ENCODE measurements at places on chromosomes 5 and 9.

GRCh38 chr9:3848445-3849114, 322.8 kb upstream of the RFX3 start:
- no peak for DNase-seq
- H3K4me3 ChIP-seq: no peak overlapping the region
- H3K27me3 ChIP-seq: no peaks in the 10 kb centered on the region
- H3K27ac ChIP-seq: no peak overlapping the region
- H3K4me1 ChIP-seq: no peaks in the 10 kb centered on the region

GRCh38 chr5:56251440-56251839, 18.3 kb upstream of the ANKRD55 start:
- H3K27me3 ChIP-seq: no peaks in the 10 kb centered on the region
- no peaks in the 10 kb centered on the region for H3K36me3 ChIP-seq
- H3K27ac ChIP-seq: no peak overlapping the region
- DNase-seq: no peak

DNA sequence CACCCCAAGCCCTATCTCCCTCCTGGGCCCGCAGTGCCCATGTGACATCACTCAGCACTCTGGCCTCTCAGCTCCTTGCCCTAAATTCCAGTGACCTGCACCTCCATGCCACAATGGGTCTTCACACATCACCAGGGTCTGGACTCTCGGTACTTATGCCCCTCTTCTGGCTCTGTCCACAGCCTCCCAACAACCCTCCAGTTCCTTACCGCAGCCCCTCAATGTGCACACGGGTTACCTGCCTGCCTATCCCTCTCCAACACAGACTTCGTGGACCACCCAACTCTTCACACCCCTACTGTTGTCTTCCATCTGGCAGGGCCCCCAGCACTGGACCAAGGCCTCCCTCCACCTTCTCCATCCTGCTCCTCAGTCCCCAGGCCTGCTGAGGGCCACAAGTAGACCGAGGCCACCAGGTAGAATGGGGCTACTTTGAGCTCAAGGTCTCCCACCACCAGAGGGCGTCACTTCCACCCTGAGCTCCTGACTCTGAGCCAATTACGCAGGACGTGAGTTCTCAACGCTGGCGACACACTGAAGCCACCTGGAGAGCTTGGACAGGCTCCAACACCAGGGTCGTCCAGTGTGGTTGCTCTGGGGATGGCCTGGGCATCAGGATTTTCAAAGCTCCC, 172.1 kb downstream of the GABBR2 start:
- DNase-seq: no peak
- no peak overlapping the region for H3K27ac ChIP-seq
- H3K4me3 ChIP-seq: no peak overlapping the region
- no peaks in the 10 kb centered on the region for H3K4me1 ChIP-seq

GRCh38 chr5:122172207-122172606, 42.9 kb downstream of the ZNF474 start:
- H3K4me3 ChIP-seq: no peak overlapping the region
- no peak overlapping the region for H3K27ac ChIP-seq
- H3K36me3 ChIP-seq: no peaks in the 10 kb centered on the region
- DNase-seq: no peak
- H3K27me3 ChIP-seq: no peaks in the 10 kb centered on the region
- no peaks in the 10 kb centered on the region for H3K4me1 ChIP-seq

DNA sequence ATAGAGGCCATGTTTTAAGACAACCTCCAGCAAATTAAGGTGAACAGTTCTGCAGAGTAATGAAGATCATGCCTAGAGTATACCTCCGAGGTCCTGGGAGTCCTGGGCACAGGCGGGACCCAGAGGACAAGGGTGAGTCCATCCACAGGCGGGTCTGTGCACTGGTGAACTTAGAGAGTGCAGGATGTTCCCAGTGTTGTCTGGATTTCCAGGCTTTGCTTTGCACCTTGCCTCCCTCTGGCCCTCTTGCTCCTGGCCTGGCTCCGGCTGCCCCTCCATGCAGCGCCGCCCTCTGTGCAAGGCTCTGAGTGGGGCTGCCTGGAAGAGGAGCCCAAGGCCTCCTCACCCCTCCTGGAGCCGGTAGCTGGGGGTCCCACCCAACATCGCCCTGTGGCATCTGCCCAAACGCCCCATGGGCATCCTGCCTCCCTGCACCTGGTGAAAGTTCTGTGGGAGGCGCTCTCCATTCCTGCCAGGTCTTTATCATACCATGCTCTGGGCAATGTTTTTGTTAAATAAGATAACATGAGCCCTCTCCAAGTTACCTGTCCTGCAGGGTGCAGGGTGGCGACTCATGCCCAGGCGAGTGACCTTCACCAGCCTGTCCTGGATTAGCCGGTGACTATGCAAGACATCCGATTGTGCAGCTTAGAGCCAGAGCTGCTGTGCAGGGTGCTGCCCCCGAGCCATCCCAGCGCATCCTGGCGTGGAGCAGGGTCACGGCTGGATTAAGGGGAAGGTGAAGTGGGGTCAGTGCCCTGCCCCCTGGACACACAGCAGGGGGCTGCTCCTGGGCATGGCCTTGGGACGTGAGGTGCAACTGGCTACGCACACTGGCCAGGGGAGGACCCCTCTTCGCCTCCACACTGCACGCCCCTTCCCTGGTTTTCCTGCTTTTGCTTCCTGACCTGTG, 41.3 kb upstream of the LPCAT1 start:
- H3K36me3 ChIP-seq: no peaks in the 10 kb centered on the region
- H3K27ac ChIP-seq: no peak overlapping the region
- no peaks in the 10 kb centered on the region for H3K27me3 ChIP-seq
- H3K4me3 ChIP-seq: no peak overlapping the region

DNA sequence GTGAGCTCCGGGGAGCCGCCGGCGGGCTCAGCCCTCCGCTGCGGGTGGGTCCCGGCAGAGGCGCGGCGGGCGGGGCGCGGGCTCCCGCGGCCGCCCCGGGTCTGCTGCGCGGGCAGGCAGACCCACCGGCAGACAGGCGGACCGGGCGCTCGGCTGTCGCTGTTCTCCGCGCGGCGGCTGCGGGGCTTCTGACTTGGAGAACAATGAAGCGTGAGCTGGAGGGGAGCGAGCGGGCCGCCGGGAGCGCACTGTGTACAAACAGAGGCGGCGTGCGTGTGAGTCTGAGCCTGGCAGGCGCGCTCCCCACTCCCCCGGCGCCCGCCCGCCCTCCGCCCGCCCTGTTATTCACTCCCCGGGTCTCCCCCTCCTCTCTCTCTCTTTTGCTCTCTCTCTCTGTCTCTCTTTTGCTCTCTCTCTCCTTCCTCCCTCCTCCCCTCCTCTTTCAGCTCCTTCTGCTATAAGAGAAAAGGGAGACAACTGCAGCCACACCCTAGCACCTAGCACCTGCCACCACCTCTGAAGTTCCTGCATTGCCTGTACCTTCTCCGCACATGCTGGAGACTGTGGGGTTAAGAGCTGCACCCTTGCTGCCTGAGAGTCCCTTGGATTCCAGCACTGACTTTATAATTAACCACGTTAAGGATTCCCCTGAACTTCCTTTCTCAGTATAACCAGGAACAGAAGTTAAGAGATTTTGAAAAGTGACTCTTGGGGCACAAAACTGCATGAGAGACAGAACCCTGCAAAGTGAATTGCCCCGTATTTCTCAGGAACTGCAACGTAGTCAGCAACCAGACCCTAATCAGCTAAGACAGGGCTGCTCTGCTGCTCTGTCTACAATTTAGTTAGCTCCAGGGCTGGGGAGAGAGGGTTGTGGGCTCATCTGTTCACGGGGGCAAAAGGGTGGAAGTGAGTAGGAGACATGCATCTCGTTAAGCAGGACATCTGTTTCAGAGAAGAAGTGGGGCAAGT, at the start of gene EDIL3:
EDIL3 (minus strand) TSS at position 277 of the 972 bp plus-strand sequence. CDS start 506 bp downstream, outside the sequence.
- no peak for DNase-seq
- H3K4me1 ChIP-seq: no peaks in the 10 kb centered on the region
- H3K36me3 ChIP-seq: no peaks in the 10 kb centered on the region
- peaks cover 16% of the 10 kb centered on the region for H3K27me3 ChIP-seq

- H3K27me3 ChIP-seq: no peaks in the 10 kb centered on the region
- H3K36me3 ChIP-seq: peaks cover 3% of the 10 kb centered on the region
- H3K27ac ChIP-seq: no peak overlapping the region
- no peak overlapping the region for H3K4me3 ChIP-seq
- H3K4me1 ChIP-seq: no peaks in the 10 kb centered on the region
These were observed 227.8 kb upstream of the TBCA start for GRCh38 chr5:78003919-78004318.

DNA sequence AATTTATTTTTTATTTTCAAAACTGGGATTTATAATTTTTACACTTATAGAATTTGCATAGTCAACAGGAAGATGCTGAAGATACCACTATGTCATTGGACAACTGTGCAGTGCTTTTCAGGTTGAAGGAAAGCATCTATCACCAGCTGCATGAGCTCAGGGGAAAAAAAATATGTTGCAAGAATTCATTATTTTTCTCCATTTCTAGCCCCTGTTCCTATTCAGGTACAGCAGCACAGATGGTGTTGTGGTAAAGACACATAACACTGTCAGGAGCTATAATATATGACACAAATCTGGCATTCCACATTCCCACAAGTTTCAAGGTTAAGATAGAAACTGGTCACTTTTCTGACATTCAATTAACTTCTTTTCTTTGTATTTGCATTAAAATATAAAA, 1088.6 kb downstream of the MAT2B start:
- H3K27ac ChIP-seq: no peak overlapping the region
- DNase-seq: no peak
- no peaks in the 10 kb centered on the region for H3K36me3 ChIP-seq
- no peak overlapping the region for H3K4me3 ChIP-seq
- no peaks in the 10 kb centered on the region for H3K27me3 ChIP-seq

- DNase-seq: no peak
- no peak overlapping the region for H3K27ac ChIP-seq
- no peak overlapping the region for H3K4me3 ChIP-seq
- no peaks in the 10 kb centered on the region for H3K27me3 ChIP-seq
- no peaks in the 10 kb centered on the region for H3K36me3 ChIP-seq
These were observed 4.4 kb upstream of the OR2S2 start for GRCh38 chr9:35962126-35962906.

DNA sequence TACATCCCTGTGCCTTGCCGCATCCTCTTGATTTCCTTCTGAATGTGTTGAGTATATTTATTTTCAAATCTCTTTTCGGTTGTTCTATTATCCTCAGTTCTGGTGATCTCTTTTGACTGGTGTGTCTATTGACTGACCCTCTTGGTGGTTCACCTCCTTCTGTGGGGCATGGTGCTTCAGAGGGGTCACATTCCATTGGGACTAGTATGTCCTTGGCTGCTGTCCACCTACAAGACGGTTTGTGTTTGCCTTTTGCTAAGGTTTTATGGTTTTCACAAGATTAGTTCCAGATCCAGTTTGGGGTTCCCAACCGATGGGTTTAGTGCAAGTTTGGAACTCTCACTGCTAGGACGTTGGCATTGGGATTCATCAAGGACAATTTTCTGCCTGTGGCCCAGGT, 66.6 kb downstream of the PHF2 start:
- H3K27ac ChIP-seq: no peak overlapping the region
- DNase-seq: no peak
- no peaks in the 10 kb centered on the region for H3K4me1 ChIP-seq

- no peak for DNase-seq
- H3K36me3 ChIP-seq: no peaks in the 10 kb centered on the region
- no peak overlapping the region for H3K4me3 ChIP-seq
- H3K27me3 ChIP-seq: no peaks in the 10 kb centered on the region
- no peak overlapping the region for H3K27ac ChIP-seq
These were observed 95.1 kb downstream of the BRINP1 start for GRCh38 chr9:119273984-119274665.

DNA sequence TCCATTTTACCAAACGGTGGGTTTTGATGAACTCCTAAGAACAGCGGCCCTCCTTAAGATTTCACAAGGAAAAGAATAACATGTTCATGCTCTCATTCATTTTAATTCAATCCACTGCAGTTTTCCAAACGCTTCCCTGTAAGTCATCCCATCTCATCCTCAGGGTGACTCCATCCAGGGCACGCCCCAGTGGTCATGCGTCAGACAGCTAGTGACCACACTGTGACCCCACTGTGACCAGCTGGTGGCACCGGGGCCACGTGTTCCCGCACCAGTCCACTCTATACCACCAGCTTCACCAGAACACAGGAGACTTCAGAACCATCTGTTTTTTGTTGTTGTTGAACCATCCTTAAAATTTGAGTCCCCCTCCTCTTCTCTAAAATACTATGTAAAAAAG, 14.3 kb downstream of the ATPSCKMT start:
- DNase-seq: no peak
- H3K27ac ChIP-seq: no peak overlapping the region
- no peak overlapping the region for H3K4me3 ChIP-seq

- H3K36me3 ChIP-seq: no peaks in the 10 kb centered on the region
- no peaks in the 10 kb centered on the region for H3K4me1 ChIP-seq
- no peak for DNase-seq
- no peak overlapping the region for H3K4me3 ChIP-seq
These were observed 31.1 kb upstream of the FGF1 start for GRCh38 chr5:142716963-142717362.

DNA sequence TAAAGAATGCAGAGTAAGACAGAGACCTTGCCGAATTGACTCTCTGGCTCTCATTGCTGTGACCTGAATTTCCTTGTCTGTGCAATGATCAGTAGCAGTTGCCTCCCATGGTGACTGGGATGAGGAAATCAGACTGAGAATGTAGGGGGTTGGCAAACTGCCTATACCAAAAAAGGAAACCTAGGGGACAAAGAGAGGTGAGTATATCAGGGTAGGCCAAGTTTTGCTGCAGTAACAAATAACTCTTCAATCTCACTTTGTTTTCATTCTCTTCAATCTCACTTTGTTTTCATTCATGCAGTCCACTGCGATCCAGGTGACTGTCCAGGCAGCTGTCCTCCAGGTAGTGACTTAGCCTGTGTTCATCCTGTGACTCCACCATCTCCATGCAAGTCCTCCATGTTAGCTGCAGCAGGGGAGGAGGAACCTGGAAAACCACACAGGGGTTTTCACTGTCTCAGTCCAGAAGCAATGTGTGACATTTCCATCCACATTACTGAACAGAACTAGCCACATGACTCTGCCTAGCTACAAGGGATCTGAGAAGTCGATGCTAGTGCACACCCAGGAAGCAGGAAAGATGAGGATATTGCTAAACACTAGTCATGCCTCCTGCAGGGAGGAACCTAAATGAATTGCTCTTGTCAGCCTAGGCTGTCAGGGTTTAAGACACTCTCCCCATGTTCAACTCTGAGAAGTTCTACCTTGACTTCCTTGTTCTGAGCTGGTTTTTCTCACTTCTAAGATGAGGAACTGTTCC, 26.0 kb downstream of the TMEM174 start:
- no peak for DNase-seq
- H3K36me3 ChIP-seq: no peaks in the 10 kb centered on the region
- H3K27me3 ChIP-seq: peaks cover 3% of the 10 kb centered on the region
- H3K27ac ChIP-seq: no peak overlapping the region
- H3K4me3 ChIP-seq: no peak overlapping the region

DNA sequence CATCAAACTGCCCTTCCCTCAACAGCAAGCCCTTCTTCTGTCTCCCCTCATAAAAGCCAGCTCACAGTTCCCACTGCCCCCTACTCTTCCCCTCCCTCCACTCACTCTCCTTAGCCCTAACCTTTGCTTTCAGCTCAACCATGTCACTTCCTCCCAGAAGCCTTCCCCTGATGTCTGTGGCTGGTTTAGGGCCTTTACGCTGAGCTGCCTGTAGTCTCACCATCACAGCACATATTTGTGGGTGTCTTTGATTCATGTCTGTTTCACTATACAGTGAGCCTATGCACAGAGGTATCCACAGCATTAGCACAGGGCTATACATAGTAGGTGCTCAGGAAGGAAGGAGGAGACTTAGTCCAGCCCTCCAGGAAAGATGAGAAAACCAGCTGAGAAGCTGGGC, 34.7 kb downstream of the C9orf50 start:
- no peak overlapping the region for H3K27ac ChIP-seq
- DNase-seq: no peak
- peaks cover 20% of the 10 kb centered on the region for H3K4me1 ChIP-seq
- no peak overlapping the region for H3K4me3 ChIP-seq
- H3K36me3 ChIP-seq: no peaks in the 10 kb centered on the region

Data from effector memory CD4-positive, alpha-beta T cell (primary cell).